Epithelial cell of proximal tubule (primary cell): ENCODE measurements at places on chromosomes 6 and 20. TPM values are rescaled to one million over a fixed set of nuclear protein-coding genes. Genes with fewer than 3 reads are reported as not detected.

DNA sequence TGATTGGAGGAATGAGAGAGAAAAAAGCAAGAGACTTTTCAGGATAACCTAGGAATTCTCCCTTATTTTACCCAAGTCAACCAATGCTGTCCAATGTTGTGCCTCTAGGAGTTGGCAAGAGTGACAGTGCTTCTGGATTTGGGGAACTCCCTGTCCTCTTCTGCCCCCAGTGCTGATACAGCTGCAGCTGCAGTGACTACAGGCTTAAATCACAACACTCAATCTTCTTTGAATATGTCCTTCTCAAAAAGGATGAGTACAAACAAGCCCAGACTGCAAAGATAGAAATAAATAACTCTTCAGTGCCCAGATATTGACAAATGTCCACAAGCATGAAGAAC lies 141.0 kb upstream of the COL21A1 start:
- no peak for DNase-seq

Gene CRIP3
- not detected in 2 replicates for total RNA-seq

Gene FAM209B
- not detected in 2 replicates for total RNA-seq

DNA sequence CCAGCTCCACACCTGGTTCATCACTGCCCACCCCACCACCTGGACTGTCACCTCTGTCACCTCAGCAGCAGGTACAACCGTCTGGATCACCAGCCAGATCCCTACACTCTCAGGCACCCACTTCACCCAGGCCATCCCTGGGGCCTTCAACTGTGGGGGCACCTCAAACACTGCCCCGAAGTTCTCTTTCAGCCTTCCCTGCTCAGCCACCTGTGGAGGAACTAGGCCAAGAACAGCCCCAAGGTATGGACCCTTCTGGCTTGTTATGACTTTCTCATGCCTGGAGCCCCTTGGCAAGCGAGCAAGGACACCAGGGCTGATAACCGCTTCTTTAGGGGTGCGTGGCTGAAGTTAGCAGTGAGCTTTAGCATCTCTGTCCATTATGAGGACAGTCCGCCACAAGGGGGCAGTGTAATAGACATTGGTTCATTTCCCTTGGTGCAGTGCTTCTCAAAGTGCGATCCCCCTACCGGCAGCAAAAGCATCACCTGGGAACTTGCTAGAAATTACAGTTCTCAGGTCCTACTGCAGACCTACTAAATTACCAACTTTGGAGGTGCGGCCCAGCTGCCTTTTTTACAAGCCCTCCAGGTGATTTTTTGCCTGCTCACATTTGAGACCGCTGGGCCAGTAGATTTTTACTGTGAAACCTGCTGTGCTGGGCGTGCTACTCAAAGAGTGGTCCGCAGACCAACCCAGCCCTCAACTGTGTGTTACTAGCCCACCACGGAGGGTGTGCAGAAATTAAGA lies 32.5 kb downstream of the PNPLA1 start:
- DNase-seq, result peak; percentile 50

- no peak for DNase-seq
Observed at GRCh38 chr6:136599329-136600011, 49.2 kb upstream of the MAP7 start.

DNA sequence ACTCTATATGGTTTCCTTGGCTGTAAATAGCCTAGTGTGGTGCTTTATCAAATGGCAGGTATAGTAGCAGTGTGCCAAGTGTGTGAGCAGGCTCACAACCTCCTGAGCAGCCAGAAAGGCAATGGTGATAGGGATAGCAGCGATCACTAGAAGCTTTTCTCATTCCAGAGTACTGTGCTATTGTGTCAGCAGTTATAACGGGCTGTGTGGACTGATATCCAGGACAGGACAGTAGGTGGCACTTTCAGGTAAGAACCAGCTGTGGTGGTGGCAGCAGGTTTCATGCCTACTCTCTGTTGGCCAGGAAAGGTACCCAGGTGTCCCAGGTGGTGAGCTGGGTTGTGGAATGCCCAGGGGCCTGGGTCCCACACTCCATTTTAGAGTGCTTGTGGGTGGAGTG lies 448.8 kb upstream of the BTBD3 start:
- DNase-seq, result no peak

Gene MYL9
- total RNA-seq, result 31.7 and 39.4 TPM in 2 replicates

- no peak for DNase-seq
Observed at GRCh38 chr20:62239278-62239879, 1.1 kb downstream of the OSBPL2 start.

Gene NKAPL
- total RNA-seq, result 0.17 and 0.65 TPM in 2 replicates

GRCh38 chr6:121748376-121748775 lies 312.9 kb downstream of the GJA1 start:
- peak; percentile 27 for DNase-seq

- no peak for DNase-seq
Observed at GRCh38 chr20:44768256-44768655, 22.6 kb downstream of the KCNK15 start.
